ENCODE measurements at places on chromosomes 2 and 18. TPM values are rescaled to one million over a fixed set of nuclear protein-coding genes. Genes with fewer than 3 reads are reported as not detected.

- H3K27me3 ChIP-seq: peaks cover 13% of the 10 kb centered on the region
- DNase-seq: peak; percentile 81
- H3K36me3 ChIP-seq: no peaks in the 10 kb centered on the region
- peaks cover 32% of the 10 kb centered on the region for H3K4me1 ChIP-seq
These were observed 1.2 kb downstream of the SEMA4C start for GRCh38 chr2:96868555-96869280.

DNA sequence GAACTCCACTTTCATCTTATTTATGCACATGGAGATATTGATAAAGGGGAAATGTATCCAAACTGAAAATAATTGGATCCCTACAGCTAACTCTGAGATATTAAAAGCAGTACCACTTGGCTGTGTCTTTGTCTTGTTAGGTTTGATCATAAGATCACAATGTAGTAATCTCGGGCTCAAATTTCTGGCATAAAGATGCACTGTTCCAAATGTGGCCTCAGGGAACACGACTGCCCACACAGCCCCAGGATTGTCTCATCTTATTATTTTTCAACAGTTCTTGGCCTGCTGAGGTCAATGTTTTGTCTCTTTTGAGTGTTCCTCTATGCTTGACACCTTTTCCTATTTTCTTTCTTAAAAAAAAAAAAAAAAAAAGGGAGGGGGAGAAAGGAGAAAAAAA is 114.1 kb downstream of the GBX2 start:
- H3K27ac ChIP-seq: no peak overlapping the region
- H3K36me3 ChIP-seq: no peaks in the 10 kb centered on the region
- no peak overlapping the region for H3K4me3 ChIP-seq
- peaks cover 8% of the 10 kb centered on the region for H3K4me1 ChIP-seq

GRCh38 chr18:67770520-67770919 is 254.0 kb upstream of the DSEL start:
- H3K36me3 ChIP-seq: no peaks in the 10 kb centered on the region
- no peaks in the 10 kb centered on the region for H3K27me3 ChIP-seq
- H3K4me3 ChIP-seq: no peak overlapping the region
- no peak for DNase-seq

HEATR5B gene
- total RNA-seq: 14.8 TPM

DNA sequence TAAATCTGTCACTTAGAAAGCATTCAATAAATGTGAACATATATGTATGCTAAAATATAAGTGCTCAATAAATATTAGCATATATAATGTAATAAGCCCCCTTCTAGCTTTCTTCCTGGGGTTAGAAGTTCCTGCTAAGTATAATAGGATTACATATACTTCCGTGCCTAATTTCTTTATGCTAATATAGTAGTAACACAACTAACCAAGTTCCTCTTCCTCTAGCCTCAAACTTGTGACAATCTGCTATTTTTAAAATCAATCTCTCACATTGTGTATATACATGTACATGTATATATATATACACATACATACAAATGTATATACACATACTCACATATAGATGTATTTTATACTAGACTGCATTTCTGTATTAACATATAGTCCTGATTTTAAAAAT is 32.2 kb downstream of the TLK1 start:
- no peak overlapping the region for H3K4me3 ChIP-seq
- H3K36me3 ChIP-seq: peaks cover 12% of the 10 kb centered on the region
- DNase-seq: no peak
- no peaks in the 10 kb centered on the region for H3K4me1 ChIP-seq
- H3K27me3 ChIP-seq: no peaks in the 10 kb centered on the region
- no peak overlapping the region for H3K27ac ChIP-seq

PRKAG3 gene
- total RNA-seq: not detected

SLC40A1 gene
- 0.47 TPM for total RNA-seq

TMEM169 gene
- 1.1 TPM for total RNA-seq

DNA sequence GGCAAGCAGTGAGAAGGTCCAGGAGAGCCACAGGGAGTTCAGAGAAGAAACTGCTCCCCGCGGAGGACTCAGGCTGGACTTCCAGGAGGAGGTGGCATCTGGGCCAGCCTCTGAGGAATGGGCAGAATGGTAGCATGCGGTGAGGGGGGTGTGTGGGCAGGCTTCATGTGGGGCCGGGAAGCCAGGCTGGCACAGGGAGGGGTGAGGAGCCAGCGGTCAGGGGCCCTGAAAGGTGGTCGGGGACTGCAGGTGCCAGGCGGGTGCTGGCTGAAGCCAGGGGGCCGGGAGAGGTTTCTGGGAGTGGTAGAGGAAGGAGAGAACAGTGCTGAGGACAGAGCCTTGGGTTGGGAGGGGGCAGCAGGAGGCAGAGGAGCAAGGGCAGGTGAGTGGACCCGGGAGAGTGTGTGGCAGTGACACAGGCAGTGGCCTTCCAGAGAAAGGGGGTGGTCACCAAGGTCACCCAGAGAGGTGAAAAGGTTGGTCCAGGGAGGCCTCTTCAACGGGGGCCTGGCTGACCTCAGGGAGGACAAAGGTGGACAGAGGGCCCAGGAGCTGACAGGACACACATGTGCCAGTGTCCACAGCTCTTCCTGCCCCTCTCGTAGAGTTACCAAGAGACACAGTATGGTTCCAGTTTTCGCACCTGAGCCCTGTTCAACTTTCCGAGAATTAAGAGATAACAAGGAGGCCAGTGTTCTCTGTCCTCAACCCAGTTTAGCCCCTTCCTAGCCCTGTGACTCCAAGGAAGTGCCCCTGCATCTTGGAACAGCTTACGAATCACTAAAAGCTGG is 101.2 kb upstream of the ASB18 start:
- DNase-seq: peak; percentile 25
- H3K4me3 ChIP-seq: peak overlapping the region; percentile 55
- H3K27ac ChIP-seq: peak overlapping the region; percentile 45
- H3K36me3 ChIP-seq: no peaks in the 10 kb centered on the region
- peaks cover 27% of the 10 kb centered on the region for H3K4me1 ChIP-seq

TMEM17 gene
- total RNA-seq: 0.26 TPM

GRCh38 chr18:3104190-3105054 is 91.5 kb upstream of the LPIN2 start:
- H3K27me3 ChIP-seq: no peaks in the 10 kb centered on the region
- H3K27ac ChIP-seq: no peak overlapping the region
- no peaks in the 10 kb centered on the region for H3K4me1 ChIP-seq
- no peak for DNase-seq
- no peaks in the 10 kb centered on the region for H3K36me3 ChIP-seq

MAPK4 gene
- total RNA-seq: not detected

DNA sequence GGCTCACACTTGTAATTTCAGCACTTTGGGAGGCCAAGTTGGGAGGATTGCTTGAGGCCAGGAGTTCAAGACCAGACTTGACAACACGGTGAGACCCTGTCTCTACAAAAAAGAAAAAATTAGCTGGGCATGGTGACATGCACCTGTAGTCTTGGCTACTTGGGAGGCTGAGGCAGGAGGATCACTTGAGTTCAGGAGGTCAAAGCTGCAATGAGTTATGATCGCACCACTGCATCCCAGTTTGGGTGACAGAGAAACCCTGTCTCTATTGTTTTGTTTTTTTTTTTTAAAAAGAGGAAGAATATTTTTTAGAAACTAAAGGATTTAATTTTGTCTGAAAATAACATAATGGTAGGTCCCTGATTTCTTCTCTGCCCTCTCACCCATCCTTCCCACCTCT is 79.4 kb upstream of the TMEM200C start:
- no peaks in the 10 kb centered on the region for H3K36me3 ChIP-seq
- H3K27ac ChIP-seq: no peak overlapping the region
- H3K4me1 ChIP-seq: peaks cover 7% of the 10 kb centered on the region
- H3K27me3 ChIP-seq: no peaks in the 10 kb centered on the region
- H3K4me3 ChIP-seq: no peak overlapping the region

- no peaks in the 10 kb centered on the region for H3K4me1 ChIP-seq
- H3K4me3 ChIP-seq: no peak overlapping the region
- no peaks in the 10 kb centered on the region for H3K27me3 ChIP-seq
These were observed 42.3 kb downstream of the GULP1 start for GRCh38 chr2:188333751-188334524.

SCG2 gene
- total RNA-seq: 0.12 TPM
